NCI-H2081 treated with DMSO at 0.1 percent for 48 hours (cell line): ENCODE measurements at places on chromosomes 4 and X.

DNA sequence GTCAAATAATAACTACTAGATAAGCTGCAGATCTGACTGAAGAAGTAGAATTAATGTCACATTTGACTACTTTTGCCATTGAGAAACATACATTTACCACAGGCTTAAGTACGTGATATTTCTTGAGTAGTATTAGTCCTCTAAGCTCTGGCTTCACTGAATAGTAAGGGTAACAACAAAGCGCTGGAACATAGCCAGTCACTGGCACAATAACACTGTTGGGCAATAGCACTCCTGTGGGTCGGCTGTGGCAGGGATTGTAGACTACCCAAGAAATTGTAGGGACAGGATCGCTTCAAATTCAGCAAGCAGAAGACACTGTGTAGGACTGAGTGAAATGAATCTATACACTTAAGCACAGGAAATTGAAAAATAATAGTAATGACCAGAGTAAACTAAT lies 27.1 kb upstream of the IL15 start:
- no peak for DNase-seq

GRCh38 chr4:780716-781492 lies 45.0 kb downstream of the CPLX1 start:
- DNase-seq, result no peak

DNA sequence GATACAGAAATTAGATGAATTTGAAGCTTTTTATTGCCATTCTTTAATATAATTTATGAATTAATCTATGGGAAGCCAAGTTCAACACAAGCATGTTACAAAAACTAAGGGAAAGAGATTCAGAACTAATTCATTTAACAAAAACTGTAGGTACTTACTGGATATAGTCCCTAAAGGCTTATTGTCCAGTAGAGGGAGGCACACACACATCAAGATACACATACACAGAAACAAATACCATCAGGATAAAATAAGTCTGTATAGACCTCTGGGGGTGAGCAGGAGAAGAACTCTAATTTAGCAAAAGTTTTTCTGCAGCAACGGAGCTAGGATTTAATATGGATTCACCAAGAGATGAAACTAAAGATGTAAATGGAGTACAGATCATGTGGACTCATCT lies 83.0 kb upstream of the IL13RA1 start:
- DNase-seq, result peak; percentile 44

- DNase-seq, result no peak
Measured at GRCh38 chr4:163755013-163755412, 260.5 kb downstream of the TMA16 start.

- DNase-seq, result no peak
Measured at GRCh38 chrX:817759-818300, 187.2 kb downstream of the SHOX start.

DNA sequence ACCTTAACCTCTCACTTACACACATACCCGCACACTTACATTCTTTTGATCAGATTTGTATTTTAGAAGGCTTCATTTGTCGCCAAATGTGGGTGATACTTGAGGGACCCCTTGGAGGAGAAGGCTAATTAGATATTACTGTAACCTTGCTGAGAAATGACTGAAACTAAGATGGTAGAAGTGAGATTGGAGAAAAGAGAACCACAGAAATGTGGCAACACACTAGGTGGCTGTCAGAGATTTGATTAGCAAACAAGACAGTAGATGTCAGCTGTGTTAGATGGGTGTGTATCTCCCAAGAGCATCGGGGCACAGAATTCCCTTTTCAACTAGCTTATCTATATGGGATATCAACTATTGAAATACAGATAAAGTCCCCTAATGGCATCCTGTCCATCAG lies 149.3 kb upstream of the FABP2 start:
- no peak for DNase-seq

DNA sequence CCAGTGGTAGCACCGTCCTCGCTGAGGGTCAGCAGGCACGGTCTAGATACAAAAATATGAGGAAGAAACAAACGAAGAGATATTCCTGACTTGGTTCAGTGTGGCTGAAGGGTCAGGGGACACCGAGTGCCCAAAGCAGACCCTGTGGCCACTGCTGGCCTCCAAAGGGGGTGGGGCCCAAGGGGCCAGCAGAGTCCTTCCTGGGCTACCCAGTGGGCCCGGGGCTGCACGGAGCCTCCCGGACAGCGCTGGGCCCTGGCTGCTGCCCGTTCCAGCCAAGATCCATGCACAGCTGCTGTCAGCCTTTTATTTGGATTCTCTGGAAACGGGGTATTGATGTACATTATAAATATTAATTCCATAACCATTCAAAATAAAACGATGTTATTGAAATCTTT lies 20.4 kb downstream of the NELFA start:
- DNase-seq, result no peak

- DNase-seq, result no peak
Measured at GRCh38 chr4:154982187-154983047, 201.3 kb downstream of the RBM46 start.

DNA sequence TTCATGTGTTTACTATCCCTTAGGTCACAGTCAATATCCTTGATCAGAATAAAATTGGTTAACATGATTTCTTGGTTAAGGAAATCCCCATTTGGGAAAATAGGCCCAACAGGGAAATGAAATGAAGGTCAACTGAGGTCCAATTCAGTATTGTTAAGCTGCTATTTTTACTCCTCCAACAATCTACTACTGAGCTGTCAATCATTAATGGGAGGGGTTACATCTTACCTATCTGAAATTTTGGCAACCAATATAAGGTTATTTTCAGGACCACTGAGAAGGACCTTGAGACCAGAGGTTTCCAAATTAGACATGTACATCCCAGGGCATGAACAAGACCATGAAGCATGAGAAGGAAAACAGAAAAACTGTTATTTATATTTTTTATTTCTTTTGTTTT lies 64.2 kb upstream of the ALG13 start:
- no peak for DNase-seq

GRCh38 chrX:150088766-150089518 lies 150.7 kb upstream of the EOLA2 start:
- no peak for DNase-seq

- DNase-seq, result no peak
Measured at GRCh38 chrX:46234775-46235174, 310.4 kb downstream of the ZNF674 start.

- DNase-seq, result no peak
Measured at GRCh38 chr4:184541907-184542306, 67.6 kb upstream of the IRF2 start.

DNA sequence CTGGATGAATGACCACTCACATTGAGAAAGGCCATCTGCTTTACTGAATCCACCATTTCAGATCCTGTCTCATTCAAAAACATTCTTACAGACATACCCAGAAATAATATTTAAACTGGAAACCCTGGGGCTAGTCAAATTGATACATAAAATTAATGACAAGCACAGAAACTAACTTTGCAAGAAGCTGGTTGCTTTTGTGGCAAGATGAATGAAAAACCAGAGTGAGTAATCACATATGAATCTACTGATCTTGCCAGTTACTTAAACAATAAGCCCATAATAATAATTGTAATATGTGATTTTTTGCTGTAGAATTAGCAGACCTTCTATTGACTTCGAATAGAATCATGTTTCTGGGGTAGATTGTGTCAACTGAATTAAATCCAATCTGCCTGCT lies 235.1 kb downstream of the PPARGC1A start:
- no peak for DNase-seq

- DNase-seq, result no peak
Measured at GRCh38 chr4:10180927-10181744, 64.5 kb upstream of the WDR1 start.

DNA sequence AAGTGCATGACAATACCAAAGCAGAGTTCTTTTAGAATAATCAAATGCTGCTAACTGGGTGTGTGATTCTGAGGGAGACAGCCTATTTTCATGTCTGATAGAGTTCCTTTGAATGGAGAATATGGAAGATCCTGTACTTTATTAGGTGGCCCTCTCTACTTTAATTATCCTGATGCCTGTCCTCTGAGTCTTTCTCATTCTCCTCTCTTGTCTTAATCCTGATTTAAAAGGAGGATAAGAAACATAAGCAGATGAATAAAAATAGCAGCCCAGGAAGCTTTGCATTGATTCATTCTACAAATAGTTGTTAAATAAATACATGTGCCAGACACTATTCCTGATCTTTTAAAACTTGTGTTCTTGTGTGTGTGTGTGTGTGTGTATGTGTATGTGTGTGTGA lies 387.3 kb downstream of the SPRY1 start:
- DNase-seq, result no peak

GRCh38 chr4:11209826-11210225 lies 218.9 kb downstream of the HS3ST1 start:
- no peak for DNase-seq

DNA sequence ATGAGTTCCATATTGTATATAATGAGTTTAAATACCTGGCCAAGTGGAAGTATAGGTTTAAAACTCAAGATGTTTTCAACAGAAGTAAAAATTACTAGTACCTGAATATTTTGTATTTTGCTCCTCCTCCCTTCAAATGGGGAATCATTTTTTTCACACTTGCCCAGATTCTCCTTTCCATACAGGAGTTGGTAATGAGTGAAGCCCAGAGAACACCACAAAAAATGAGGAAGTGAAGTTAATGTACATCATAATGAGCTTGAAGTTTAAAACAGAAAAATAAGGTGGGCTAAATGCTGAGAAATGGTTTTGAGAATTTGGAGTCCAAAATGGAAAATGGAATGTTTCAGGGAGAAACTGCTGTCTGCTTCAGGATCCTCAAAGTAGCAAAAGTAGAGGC lies 364.8 kb upstream of the EMCN start:
- no peak for DNase-seq

DNA sequence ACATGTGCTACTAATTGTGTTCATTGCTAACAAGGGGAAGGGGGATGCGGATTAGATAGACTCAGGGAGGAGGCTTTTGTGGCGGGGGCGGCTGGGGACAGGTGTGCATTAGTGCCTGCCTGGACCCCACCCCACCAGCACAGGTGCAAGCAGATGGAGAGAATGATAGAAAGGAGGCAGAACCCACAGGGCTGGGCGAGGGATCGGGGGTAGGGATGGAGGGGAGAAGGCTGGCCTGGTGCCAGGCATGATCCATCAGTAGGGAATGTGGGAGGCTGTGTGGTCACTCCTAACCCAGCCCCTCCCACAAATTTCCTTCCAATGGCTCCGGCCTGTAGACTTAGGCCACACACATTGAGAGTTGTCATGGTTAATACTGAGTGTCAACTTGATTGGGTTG lies 30.5 kb upstream of the CRMP1 start:
- no peak for DNase-seq

DNA sequence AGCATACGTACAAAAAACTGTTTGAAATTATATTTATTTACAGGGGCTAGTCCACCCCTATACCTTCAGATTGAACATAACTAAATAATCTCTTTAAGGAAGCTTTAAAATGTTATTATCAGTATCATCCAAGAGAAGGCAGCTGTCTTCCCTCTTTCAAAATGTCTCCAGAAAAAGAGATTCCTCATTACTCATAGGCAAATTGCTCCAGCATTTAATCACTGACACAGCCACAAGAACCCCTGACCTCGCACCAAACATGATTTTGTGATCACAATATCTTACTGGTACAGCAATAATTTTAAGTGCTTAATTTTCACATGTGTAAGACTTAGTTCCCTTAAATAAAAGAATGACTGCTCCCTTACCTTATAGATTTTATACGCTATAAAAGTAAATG lies 9.7 kb downstream of the BOD1L1 start:
- no peak for DNase-seq

GRCh38 chrX:135170877-135171519 lies at the start of gene CT55:
Gene CT55 (minus strand): TSS chrX:135171398. CDS start chrX:135171171, 227 bp downstream.
- no peak for DNase-seq

DNA sequence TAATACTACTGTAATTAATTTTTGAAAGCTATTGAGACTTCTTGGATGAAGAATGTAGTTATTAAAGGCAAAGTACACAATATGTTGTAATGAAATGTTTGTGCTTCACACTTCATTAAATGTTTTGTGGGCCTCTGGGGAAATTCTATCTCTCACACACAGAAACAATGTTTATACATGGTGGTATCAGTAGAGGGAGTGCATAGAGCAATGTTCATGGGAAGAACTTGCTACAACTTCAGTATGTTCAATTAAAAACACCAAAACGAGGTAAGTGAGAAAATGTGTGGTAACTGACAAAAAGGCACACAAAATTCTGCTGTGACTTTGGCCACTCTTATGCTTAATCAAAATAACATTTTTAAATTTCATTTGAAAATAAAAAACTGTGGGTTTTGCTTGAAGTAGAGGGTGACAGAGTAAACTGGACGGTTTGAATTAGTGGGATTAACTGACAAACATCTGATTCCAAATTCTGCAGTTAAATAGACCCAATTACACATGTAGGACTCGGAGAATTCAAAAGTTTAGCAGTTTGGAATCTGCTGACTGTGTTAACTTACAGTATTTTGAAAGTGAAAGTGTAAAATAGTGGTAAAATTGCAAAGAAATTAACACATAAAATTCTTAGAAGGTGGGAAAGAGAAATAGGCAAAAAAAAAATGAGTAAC lies 111.4 kb upstream of the TTC29 start:
- DNase-seq, result no peak

DNA sequence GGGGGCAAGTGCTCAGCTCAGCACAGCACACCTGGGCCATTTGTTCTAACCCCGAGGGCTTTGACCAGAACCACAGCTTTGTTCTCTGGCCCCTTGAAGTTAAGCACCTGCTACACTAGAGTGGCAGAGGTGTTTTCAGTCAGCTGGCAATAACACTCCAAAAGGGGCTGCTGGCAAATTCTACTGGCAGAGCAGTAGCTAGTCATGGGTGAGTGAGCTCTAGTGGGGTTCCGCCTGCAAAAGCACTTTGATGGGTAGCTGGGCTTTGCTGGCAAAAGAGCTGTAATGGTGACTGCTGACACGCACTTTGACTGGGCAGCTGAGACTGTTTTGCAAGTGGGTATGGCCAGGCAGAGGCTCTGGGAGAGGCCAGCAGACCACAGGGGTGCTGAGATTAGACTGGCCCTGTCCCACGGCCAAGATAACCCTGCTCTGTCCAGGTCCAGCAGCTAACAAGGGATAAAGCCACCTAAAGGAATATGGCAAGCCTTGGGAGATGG lies 65.2 kb upstream of the TENT5D start:
- no peak for DNase-seq

DNA sequence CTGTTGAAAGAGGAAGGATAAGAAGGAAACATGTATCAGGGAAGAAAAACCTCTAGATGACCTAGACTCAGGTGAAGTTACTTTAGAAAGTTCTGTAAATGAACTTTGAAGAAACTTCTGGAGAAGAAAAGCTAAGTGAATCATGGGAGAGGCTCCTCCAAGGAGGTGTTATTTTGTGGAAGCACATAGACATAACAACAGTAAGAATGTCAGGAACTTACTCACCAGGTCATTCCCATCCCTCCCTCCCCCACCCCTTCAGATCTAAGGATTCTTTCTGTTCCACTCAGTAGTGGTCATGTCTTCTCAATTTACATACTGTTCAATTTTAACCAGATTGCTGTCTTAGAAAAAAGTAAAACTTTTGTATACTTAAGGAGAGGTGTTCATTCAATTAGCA lies 310.5 kb upstream of the DDX53 start:
- DNase-seq, result no peak

GRCh38 chr4:89727238-89727637 lies 109.7 kb downstream of the SNCA start:
- no peak for DNase-seq

GRCh38 chr4:26987191-26987590 lies 126.5 kb downstream of the STIM2 start:
- DNase-seq, result no peak

GRCh38 chr4:184873054-184873453 lies 47.3 kb upstream of the ACSL1 start:
- DNase-seq, result no peak

- DNase-seq, result peak; percentile 49
Measured at GRCh38 chr4:151567056-151567455, 158.1 kb downstream of the FHIP1A start.
